ENCODE measurements at places on chromosomes 4 and X.

GRCh38 chr4:13992975-13993520 lies 365.5 kb upstream of the BOD1L1 start:
- DNase-seq = no peak

- no peak for DNase-seq
These were observed 24.9 kb downstream of the CD99L2 start for GRCh38 chrX:150873616-150874015.

DNA sequence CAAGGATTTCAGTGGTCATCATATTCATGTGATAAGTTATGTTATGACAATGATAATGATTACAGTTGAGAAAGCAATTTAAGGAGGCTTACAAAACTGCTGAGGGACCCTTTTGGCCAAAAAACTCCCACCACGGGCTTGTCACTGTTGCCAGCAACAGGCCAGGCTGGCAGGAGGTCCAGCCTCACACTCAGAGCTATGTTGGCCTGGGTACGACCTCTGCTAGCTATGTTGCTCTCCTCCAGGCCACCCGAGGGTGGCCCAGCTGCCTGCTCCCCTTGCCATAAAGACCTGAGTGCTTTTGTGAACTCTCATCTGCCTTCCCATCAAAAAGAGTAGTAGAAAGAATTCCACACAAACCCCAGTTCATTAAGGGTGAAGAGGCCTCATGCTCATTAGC lies 52.0 kb downstream of the MID1 start:
- no peak for DNase-seq

DNA sequence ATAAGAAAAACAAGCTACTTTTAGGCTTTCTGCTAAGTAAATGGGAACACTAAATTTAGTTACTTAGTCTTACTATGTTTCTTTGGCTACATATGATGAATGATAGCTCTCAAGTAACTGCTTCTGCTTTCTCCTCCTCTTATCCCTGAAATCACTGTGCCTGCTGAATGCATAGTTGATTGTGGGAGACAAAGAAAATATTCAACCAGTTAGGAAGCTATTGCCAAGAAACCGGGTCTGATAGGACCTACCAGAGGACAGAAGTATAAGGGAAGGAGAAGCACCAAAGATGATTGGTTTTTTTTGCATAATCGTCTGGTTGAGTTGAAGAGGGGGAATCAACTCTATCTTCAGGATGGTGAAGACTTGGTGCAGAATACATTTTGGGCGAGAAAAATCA lies 28.0 kb upstream of the NDUFC1 start:
- DNase-seq = no peak

DNA sequence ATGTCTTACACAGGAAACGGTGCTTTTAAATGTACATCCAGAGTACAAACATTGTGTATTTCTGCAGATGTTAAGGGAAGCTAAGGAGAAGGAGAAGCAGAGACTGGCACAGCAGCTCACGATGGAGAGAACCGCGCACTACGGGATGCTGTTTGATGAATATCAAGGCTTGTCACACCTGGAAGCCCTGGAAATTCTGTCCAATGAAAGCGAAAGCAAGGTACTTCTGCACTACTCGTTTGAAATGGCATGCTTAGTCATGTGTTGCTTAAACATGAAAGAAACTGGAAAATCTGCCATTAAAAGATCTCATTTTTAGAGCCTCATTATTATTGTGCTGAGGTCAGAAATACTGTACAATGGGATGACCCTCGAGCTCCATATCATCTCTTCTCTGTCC lies 47.2 kb downstream of the FAM114A1 start:
- DNase-seq = no peak

DNA sequence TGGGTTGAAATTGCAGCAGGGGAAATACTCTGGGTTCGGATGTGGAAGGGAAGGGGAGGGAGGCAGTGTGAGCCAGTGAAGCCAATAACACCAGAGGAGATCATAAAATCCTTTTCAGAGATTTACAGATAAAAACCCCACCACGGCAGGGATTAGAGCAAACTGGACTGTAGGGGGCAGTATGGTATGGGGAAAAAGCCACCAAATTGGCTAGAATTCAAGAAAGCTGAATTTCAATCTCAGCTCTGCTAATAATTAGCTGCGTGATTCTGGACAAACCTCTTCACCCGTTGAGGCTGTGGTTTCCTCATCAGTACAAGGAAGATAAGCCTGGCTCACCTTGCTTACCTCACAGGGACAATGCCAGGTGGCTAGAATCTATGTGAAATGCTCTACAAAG lies 108.1 kb downstream of the ATG4A start:
- peak; percentile 31 for DNase-seq

GRCh38 chr4:132934911-132935310 lies 214.2 kb upstream of the PCDH10 start:
- no peak for DNase-seq

DNA sequence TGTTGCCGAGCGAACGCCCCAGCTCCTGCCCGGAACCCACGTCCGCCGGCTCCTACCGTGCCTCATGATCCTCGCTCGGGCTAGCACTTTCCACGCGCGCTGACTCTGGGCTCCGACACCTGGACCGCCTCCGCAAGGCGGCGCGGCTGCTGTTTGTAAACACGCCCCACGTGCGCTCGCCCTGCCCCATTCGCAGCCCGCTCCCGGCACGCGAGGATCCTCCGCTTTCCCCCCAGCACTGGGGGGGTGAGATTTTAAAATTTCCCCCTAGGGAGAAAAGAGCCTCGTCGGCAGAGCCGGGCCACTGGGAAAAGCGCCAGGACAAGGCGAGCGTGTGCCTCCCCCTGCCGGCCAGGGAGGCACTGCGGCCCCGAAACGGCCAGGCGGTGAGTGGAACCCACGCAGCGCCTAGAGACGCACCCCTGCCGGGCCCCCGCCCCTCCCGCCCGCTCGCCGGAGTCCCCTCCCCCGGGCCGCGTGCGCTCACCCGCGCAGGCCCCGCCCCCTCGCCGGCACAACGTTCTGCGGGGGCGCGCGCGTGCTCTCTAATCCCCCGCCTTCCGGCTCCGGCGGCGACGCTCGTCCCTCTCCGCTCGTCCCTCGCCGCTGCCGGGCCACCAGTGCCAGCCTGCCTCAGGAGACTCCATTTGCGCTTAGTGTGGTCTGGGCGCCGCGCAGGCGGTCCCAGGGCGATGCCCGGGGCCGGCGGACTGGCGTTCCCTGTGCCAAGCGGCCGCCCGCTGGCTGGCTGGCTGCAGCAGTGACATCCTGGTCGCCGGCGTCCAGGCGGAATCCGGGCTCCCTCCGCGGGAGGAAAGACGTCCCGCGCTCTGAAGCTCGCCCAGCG lies at the start of gene TIGD2:
TIGD2 (plus strand) TSS at position 548 of the 847 bp plus-strand sequence. CDS start 1,442 bp downstream, outside the sequence.
- DNase-seq = peak; percentile 89

DNA sequence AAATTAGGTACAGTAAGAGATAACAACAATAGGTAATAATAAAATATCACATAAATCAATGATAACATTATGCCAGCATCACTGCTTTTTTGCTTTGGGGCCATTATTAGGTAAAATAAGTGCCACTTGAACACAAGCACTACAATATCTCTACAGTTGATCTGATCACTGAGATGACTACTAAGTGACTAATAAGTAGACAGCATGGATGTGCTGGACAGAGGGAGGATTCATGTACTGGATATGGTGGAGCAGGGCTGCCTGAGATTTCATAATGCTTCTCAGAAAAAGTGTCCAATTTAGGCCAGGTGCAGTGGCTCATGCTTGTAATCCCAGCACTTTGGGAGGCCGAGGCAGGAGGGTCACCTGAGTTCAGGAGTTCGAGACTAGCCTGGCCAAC lies 137.8 kb upstream of the IL1RAPL2 start:
- no peak for DNase-seq

GRCh38 chr4:85774000-85774399 lies 299.1 kb downstream of the ARHGAP24 start:
- DNase-seq = no peak
